Vagina (tissue), 2 donors: ENCODE measurements at places on chromosomes 16 and 17.
A peak's percentile ranks its signal among the peaks of the same experiment; 100 is the strongest.

GRCh38 chr17:77414811-77415400, 274.1 kb downstream of the SEC14L1 start:
- DNase-seq = no peak

- peak; percentile 11 for DNase-seq
Observed at GRCh38 chr16:55280587-55280986, 43.4 kb upstream of the IRX6 start.

- no peak for DNase-seq
Observed at GRCh38 chr16:6016530-6017184, 919.1 kb upstream of the EEF2KMT start.

- no peak for DNase-seq
Observed at GRCh38 chr17:65013613-65014391, 42.7 kb downstream of the GNA13 start.

GRCh38 chr16:21175397-21175796, 16.9 kb downstream of the LDAF1 start:
- no peak for DNase-seq

DNA sequence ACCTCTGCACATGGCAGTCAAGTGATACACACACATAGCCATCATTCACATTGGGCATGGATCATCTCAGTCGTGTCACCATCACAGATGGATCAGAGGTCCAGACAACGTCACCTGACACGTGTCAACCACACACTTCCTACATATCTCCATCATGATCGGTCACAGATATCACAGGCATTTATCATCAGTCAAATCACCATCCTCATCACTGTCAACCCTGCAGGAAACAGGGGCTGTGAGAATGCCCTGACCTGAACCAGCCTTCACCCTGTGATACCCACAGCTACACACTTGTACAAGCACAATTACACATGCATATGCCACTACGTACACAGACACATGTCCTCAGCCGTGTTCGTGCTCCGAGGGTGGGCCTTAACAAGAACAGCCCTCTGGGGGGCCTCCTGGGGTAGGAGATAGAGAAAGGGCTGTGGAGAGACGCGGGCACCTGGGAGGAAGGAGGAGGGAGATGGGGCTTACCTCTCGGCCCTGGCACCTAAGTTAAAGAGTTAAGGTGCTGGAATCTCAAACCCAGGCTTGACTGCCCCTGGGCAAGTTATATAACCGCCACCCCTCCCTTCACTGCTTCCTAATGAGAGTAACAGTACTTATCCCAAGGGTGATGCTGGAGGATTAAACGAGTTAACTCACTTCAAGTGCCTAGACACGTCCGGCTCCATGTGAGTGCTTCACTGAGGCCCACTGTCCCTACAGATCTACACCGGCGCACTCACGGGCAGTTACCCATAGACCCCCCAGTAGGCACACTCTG, 1.1 kb downstream of the SLC12A4 start:
- no peak for DNase-seq

- DNase-seq = no peak
Observed at GRCh38 chr16:68086860-68087268, 1.7 kb downstream of the NFATC3 start.

GRCh38 chr16:58652741-58653140, 23.1 kb upstream of the CNOT1 start:
- DNase-seq = no peak

GRCh38 chr17:6137716-6138502, 67.7 kb downstream of the WSCD1 start:
- no peak for DNase-seq

- peak; percentile 85 for DNase-seq
Observed at GRCh38 chr17:64133546-64134215, 3.7 kb upstream of the ERN1 start.

DNA sequence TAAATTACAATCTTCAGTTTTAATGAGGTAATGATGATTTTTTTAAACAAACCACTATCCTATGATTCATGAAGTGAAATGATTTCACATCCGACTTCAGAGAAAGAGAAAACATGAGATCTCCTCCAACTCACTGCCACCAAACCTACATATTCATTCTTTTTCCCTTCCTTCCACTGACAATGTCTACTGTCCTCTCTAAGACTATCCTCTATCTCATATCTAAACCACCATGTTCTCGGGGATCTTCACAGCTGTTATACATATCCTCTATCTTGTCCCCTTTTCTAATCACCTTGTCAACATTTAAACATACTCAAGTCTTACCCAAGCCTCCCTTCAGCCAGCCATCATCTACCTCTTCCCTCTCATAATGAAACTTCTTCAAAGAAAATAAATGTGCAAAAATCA, 53.5 kb downstream of the SMURF2 start:
- DNase-seq = no peak

GRCh38 chr16:4208341-4208751, 33.5 kb downstream of the SRL start:
- no peak for DNase-seq

GRCh38 chr16:22191532-22192260, 14.4 kb upstream of the EEF2K start:
- no peak for DNase-seq

DNA sequence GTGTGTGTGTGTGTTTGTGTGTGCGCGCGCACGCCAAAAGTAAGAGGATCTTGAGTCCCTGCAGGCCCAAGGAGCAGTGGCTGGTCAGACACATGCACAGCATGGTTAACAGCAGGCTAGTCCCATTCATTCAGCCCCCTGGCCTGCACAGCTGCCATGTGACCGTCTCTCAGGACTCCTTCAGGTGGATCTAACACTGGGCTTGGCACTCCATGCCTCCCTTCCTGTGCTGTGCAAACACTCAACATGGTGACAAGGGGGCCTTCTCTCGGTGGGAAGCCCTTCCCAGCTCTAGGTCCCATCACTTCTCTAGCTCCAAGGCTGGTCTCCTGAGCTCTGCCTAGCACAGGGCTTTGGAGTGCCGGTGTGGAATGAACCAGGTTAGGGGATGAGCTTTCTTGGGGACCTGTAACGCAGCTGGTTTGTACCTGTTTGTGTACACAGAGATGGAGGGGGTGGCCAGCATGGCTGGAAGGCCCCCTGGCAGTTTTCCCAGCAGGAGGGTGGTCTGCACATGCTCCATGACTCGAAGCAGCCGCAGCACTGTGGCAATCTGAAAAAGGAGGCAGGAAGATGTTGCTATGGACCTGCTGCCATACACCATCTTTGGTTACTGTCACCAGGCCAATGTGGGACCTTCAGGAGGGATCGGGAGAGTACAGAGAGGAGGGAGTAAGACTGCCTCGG, 69.4 kb upstream of the GCSH start:
- DNase-seq = no peak

GRCh38 chr17:13200671-13201070, 182.8 kb upstream of the ELAC2 start:
- no peak for DNase-seq

DNA sequence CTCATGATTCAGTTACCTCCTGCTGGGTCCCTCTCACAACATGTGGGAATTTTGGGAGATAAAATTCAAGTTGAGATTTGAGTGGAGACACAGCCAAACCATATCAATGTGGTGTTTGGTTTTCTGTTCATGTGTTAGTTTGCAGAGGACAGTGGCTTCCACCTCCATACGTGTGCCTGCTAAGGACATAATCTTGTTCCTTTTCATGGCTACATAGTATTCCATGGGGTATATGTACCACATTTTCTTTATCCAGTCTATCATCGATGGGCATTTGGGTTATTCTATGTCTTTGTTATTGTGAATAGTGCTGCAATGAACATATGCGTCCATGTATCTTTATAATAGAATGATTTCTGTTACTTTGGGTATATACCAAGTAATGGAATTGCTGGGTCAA, 4.5 kb upstream of the WWOX start:
- no peak for DNase-seq

DNA sequence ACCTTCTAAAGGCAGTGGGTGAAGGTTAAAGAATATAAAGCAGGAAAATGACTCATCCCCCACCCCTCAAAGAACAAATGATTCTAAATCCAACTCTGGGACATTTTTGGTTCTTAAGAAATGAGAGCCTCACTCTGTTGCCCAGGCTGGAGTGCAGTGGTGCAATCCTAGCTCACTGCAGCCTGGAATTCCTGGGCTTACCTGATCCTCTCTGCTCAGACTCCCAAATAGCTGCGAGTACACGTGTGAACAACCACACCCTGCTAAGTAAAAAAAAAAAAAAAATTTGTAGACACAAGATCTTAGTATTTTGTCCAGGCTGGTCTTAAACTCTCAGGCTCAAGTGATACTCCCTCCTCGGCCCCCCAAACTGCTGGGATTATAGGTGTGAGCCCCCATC, 298.8 kb upstream of the MAF start:
- no peak for DNase-seq

DNA sequence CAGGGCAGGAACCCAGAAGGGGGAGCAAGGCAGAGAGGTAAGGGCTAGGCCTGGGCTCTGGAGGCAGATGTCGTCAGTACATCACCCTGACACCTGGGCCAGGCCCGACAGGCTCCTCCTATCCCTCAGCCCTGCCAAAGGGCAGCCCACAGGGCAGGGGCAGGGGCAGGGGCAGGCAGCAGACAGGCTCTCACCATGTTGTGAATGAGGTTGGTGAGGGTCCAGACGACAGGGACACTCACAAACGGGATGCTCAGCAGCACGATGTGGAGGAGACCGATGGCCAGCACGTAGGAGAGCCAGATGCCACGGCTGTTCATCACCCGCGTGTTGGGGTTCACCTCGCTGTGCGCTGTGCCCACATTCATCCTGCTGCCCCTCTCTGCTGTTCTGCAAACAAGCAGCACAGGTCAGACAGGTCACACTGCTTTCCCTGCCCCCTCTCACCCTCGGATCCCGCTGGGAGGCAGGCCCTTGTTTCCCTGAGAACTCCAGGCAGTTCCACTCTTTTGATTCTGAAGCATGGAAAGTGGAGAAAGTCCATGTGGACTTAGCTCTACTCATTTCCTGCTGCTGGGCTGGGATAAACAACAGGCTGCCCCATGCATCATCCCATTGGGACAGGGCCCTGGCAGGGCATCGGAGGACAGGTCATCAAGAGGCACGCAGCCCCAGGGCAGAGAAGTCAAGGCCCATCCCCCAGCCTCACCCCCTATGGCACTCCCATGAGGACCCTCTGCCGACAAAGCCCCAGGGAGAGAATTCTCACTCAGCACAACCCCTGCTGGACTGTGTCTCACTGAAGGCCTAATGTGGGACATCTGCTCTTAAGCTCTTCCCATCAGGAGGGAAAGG, 3.3 kb downstream of the ORMDL3 start:
- no peak for DNase-seq

- no peak for DNase-seq
Observed at GRCh38 chr17:7336240-7337175, at the start of gene ACAP1. Gene ACAP1, plus strand, starts transcription at chr17:7336529. Its CDS starts 206 bp downstream, at chr17:7336735.

GRCh38 chr17:71286625-71287024, 834.2 kb upstream of the SOX9 start:
- no peak for DNase-seq

DNA sequence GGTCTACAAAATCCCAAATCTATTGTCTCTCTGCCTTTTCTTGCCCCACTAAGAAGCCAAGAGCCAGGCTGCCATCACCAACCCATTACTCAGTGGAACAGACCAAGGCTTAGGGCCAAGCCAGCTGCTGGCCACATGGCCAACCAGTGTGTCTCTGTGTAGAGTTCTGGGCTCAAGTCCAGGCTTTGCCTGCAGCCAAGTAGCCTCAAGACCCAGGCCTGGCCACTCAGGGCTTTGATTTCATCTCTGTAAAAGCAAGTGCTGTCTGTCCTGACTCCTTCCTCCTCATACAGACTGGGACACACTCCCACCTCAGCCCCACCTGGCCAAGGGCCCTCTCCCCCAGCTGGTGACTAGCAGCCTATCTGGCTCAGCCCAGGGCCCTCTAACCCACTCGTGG, 14.6 kb downstream of the SREBF1 start:
- no peak for DNase-seq

- no peak for DNase-seq
Observed at GRCh38 chr16:17963185-17963836, 373.2 kb downstream of the NPIPA8 start.

DNA sequence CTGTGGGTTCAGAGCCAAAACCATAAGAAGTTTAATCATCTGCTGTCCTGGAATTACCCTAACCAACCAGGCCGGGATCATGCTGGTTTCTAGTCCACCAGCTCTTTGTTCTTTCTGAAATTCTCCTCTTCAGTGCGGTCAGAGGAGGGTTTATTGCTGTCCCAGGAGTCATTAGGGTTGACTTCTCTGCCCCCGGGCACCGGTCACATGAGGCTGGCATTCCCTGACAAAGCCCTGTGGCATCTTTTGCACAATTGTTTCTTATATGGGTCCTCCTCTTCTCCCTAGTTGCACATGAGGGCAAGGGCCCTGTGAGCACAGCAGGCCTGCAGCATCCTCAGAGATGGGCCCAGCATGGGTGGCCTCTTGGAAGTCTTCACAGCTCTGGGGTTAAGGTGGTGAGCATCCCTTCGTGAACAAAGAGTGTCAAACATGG, 243.9 kb downstream of the IRF8 start:
- DNase-seq = no peak

- no peak for DNase-seq
Observed at GRCh38 chr17:45060382-45060796, 728 bp upstream of the NMT1 start.

DNA sequence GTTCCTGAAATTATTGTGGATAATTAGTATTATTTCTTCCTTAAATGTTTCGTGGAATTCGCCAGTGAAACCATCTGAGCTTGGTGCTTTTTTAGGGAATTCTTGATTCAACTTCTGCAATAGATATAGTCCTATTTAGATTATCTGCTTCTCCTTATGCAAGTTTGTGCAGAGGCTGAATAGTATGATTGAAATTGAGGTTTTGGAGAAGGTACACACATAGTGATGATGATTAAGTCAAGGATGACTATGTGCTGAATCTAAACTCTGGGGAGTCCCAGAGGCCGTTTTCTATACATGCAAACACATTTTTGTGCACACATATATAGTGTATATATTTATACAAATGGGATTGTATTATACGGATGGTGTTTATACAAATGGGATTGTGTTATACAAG, 5.2 kb upstream of the MYH4 start:
- no peak for DNase-seq

DNA sequence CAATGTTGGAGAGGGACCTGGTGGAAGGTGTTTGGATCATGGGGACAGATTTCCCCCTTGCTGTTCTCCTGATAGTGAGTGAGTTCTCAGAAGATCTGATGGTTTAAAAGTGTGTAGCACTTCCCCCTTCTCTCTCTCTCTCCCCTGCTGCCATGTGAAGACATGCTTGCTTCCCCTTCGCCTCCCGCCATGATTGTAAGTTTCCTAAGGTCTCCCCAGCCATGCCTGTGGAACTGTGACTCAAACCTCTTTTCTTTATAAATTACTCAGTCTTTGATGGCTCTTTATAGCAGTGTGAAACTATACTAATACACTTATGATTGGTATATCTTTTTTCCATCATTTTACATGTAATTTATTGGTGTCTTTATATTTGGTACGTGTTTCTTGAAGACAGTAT, 13.4 kb downstream of the ADGRG5 start:
- DNase-seq = no peak

DNA sequence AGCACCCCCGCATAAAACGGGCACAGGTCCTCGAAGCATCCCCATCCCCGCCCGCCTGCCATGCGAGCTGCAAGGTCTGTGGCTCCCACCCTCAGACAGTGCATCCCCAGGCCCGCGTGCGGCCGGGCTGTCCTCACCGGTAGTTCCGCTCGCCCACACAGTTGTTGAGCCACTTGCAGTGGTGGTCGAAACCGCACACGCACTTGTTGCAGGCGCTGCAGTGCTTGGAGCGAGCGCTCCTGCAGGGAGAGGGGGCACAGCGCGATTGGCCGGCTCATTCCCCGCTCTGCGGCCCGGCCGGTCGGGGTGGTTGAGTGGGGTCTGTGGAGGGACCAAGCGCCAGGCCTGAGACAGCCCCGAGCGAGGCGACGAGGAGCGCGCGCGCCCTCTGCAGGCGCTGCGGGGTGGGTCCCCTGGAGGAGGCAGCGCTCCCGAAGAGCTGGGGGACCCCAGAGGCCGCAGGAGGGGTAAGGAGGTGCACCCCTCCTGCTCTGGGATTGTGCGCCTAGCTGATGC, 6.0 kb upstream of the TPPP3 start:
- DNase-seq = no peak
